ENCODE measurements at places on chromosomes 7 and 10.

- DNase-seq, result no peak
These were observed 242.2 kb upstream of the IGFBP3 start for GRCh38 chr7:46163246-46163645.

DNA sequence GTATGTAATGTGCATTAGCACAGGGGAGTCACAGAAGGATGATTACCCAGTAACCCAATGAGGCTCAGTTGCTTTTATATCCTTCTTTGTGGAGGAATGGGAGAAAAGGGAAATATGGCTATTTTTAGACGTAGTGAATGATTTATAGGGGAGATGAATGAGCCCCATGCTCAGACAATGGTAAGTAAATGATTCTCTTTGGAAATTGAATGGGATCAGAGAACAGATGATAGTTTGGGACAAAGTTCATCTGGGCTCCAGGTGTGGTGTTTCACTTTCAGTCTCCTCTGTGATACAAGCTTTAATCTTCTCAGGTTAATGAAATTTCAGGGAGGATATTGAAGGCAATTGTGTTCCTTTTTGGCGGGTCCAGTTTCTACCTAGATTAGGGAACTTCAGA lies 63.0 kb upstream of the MPP7 start:
- DNase-seq, result no peak

- no peak for DNase-seq
These were observed 463.3 kb upstream of the PODXL start for GRCh38 chr7:132019703-132020102.

- no peak for DNase-seq
These were observed 626.3 kb upstream of the POT1 start for GRCh38 chr7:125555916-125556315.

DNA sequence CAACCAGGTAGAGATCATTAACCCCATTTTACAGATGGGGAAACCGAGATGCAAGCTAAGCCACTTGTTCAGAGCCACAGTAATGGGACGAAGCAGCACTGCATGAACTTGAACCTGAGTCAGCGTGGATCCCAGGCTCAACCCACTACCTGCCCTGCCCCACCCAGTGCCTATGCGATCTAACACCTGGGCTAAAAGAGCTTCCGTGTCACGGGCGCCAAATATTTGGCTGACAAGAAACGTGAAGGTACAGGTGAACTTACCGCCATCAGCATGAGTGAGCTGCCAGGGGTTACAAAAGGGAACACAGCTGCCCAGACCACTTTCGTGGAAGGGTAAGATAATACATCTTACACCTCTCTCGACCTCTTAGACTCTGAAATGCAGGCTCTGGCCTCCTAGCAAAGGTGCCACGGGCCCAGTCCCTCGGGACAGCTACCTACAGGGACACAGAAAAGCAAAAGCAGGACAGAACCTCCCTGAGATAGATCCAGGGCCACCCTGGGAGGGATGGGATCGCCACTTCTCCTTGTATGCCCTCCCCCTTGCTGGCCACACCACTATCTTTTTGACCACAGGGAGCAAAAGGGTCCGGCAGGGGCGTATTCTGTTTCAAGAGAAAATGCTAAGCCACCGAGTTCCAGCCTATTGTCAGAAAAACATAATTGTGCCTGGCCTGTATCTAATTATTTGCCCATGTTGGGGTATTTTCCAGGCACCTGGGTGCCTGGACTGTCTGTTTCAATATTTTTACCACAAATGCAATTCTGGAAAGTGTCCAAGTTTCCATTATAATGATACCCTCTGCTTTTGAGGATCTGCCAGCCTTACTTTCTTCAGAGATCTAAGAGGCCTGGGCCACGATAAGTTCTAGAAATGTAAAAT lies 6.4 kb downstream of the CHST15 start:
- no peak for DNase-seq

DNA sequence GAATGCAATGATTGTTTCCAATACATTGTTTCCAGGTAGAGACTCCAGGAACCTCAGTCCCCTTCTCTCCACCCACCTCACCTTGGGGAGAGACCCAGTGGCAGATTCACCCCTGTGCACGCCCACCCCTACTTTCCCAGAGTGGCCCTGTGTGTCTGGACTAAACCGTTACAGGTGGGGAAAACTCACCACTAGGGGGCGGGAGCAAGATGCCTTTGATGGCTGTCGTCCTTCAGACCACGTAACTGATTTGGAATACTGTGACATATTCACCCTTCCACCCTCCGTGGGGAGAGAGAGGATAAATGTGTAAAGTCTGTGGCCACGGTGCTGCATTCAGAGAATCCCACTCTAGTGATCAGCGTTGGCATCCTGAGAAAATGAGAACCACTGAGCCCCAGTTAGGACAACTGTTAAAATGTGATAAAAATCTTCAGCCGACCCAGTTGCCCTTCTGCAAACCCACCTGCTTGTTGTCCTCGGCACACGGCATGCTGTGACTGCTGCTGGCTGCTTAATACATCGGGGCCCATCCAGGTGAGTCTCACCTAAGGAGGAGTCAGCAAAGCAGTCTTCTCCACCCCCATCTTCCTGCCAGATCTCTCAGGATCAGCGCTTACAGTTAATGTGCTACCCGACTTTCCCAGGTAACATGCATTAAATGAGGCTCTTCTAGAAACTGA lies 41.5 kb upstream of the NMT2 start:
- peak; percentile 70 for DNase-seq

DNA sequence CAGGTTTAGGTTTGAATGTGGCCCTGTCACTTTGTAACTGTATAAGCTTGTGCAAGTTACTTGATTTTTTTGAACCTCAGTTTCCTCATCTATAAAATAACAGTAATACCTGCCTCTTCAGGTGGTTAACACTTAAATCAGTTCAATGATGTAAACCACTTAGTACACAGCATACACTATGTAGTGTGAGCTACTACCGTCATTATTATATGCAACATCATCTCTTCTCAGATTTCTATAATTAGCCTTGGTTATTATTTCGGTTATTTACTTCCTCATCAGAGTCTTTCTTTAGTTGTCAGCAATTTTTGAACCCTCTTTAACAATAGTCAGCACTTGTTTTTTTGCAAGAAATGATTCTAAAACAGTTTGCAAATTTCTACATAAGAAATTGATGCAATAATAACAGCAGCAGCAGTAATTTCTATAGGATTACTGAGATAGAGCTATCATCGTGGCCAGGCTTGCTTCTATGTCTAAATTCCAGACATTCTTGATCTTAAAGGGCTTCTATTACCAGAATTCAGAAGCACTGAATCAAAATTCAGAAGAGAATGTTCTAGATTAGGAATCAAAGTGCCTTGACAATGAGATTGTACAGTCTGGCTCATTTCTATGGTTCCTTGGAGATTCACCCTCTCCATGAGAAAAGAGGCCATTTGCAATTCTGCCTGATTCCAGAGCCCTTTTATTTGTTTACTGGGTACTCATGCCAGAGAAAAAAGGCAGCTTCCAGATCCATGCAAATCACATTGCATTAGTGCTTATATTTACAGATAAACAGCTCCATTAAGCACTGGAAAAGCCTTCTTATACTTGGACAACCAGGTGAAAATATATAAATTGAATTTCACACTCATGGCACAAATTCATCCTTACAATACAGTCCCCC lies 25.0 kb upstream of the WDR11 start:
- no peak for DNase-seq

DNA sequence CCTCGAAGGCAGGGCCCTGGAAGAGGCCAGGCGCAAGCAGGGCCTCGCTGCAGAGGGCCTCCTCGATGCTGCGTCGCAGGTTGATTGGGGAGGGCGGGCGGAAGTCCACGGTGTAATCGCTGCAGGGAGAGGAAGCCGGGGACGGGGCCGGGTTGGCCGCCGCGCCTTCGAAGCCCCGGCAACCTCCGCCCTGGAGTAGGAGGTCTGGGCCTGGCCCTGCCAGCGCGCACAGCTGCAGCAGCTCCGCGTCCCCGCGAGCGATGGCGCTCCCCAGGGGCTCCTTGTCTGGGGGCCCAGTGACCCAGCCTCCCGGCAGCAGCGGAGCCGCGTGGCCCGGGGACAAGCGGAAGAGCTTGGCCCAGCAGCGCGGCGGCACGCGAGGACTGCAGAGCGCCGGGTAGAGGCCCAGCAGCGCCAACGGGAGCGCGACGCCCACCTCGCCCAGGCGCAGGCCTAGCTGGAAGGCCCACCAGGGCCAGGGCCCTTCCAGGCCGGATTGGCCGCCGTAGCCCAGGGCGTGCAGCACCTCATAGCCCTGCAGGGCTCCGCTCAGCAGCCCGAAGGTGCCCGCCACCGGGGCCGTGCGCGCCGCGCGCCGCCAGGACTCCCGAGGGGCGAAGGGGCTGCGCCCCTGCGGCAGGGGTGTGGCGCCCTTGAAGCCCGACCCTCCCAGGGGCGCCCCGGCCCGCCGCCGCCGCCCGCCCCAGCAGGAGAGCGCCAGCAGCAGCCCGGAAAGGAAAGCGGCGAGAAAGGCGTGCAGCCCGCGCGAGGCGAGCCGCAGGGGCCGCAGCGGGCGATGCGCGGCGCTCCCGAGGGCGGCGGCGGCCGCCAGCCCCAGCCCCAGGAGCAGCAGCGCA lies 7.8 kb upstream of the RBM28 start:
- DNase-seq, result peak; percentile 21

Measured in left ventricle myocardium inferior (tissue), 1 donor.